Germinal center (tissue), 1 donor: ENCODE measurements at places on chromosomes 7 and 10.

GRCh38 chr7:133434246-133434865, 181.5 kb downstream of the EXOC4 start:
- no peak for DNase-seq

- no peak for DNase-seq
Measured at GRCh38 chr10:89159316-89159715, 47.8 kb downstream of the CH25H start.

- DNase-seq, result no peak
Measured at GRCh38 chr7:27151341-27151930, 947 bp downstream of the HOXA3 start.

DNA sequence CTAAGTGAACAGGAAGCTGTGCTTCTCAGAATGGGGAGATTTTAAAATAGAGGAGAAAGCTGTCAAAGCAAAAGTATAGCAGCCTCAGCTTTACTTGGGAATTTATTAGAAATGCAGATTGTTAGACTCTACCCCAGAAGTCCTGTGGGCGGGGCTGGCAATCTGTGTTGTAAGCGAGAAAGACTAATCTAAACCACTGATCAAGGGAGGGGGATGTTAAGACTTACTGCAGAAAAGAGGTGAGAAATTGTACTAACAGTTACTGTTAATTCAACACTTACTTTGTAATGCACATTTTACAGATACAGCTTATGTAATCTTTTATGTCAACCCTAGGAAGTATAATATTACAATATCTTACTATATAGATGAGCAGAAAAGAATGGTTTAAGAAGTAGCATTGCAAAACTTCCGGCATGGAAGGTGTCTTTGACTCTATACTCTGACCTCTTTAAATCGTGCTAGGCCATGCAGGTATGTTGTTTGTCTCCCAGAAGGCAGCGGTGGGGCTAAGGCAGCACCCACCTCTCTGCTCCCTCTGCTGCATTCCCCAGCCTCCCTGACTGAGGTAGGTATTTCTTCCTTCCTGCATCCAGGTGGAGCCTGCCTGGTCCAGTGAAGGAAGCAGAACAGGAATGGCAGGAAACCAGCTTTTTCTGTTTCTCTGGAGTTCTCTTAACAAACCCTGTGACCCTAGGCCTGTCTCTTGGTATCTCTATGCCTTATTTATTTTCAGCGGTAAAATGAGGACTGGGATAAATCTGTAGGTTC, 462.2 kb downstream of the AUTS2 start:
- DNase-seq, result no peak

GRCh38 chr10:56135828-56136227, 225.2 kb downstream of the ZWINT start:
- DNase-seq, result no peak

DNA sequence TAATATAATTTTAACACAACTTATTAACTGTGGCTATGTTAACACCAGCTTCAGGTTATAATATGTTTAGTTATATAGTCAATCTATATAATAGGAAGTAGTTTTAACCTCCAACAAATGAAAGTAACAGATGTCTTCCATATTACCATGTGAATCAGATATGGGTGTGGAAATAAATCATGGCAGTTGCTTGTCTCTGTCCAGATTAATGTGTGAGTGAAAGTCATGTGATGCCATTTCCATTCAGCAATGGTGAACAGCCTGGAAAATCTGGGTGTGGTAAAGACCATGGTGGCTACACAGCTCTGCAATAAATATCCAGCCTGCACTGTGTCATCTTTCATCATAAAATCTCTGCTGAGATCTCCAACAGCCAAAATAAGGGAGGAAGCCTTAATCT, 27.8 kb downstream of the HEPACAM2 start:
- no peak for DNase-seq

DNA sequence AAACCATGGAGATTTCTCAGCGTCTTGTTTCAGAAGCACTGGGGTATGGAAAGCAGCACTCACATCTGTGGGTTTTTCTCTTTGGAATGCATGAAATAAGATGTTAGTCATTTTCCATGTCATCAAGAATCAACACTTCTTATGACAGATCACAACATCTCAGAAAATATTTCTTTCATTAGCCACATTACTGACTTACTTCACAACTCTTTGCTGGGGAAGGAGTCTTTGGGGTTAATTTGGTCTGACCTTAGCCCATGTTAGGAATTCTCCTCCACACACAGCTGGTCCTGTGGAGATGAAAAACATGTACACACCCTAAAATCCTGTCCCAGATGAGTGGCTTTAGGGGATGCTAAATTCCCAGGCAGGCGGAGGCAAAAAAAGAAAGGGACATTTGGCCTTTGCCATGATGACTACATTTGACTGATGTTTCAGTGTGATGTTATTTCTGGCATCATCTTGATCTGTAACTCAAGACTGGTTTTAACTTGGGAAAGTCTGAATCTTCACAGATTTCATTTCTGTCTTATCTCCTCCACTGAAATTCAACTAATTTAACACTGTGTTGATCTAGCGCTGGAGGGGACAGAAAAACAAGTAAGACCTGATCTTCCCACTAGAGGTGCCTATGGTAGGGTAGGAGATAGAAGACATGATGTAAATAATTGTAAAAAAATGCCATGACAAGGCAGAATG, 363.2 kb downstream of the PRPF18 start:
- no peak for DNase-seq

- no peak for DNase-seq
Measured at GRCh38 chr7:111029574-111030251, 61.2 kb upstream of the LRRN3 start.

DNA sequence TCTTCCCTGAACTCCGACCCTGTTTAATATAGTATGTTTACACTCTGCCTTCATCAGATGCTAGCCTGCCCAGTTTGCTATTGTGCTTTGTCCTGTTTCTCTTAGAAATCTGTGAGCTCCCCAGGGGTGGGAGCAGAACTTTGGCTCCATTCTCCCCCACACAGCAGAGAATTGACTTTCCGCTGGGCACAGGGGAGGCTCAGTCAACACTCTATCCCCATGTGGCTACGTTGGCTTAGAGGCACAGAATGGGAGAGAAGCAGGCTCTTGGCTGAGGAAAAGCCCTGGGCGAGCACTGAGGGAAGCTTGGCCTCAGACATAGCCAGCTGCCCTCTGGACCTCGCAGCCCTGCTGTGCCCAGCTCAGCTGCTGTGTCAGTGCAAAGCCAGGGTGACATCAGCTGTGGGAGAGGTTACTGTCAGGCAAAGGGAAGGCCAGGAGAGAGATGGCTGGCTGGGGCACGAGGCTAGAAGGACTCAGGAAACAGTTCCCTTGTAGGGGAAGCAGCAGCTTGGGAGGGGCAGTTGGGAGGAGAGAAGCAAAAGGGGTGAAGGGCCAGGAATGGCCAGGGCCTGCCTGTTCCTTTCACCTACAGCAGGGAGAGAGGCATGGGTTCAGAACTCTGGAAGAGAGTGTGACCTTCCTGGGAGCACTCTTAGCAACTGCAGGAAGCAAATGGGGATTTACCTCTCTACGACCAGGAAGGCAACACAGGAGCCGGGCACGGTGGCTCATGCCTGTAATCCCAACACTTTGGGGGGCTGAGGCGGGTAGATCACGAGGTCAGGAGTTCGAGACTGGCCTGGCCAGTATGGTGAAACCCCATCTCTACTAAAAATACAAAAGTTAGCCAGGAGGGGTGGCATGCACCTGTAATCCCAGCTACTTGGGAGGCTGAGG, 5.8 kb upstream of the SCD start:
- DNase-seq, result no peak

DNA sequence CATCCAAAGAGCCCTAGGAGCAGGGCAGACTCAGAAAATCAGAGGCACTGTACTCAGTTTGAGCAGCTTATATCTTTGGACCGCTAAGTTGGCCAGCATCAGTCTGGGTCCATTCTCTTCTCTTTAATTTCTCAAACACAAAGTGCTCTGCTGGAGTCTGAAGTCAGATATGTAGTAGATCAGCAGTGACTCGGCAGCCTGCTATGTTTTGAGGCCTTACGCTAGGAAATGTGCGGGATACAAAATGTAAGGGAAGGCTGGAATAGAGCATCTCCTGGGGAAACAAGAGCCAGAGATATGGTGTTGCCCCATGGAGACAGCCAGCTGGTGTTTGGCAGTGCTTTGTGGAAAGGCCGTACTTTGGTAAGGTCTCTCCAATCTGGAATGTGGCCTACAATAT, 60.6 kb upstream of the VKORC1L1 start:
- DNase-seq, result no peak

DNA sequence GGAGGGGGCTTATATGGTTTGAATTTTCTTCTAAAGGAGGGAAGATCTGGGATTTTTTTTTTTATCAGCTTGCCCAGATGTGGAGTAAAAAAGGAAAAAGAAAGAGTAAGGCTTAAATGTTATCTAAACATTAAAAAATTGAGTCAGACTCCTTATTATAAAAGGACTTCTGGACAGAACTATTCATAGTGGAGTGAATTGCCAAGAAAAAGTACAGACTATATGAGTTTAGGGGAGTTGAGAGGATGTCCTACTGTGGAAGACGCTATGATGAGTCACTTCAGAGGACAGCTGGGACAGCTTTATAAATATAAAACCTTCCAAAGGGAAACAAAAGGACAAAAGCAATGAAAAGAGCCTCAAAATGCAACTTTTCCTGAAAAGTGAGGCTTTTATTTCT, 73.0 kb downstream of the TFPI2 start:
- DNase-seq, result no peak

- DNase-seq, result no peak
Measured at GRCh38 chr10:43808136-43808535, 159.5 kb upstream of the ZNF32 start.

DNA sequence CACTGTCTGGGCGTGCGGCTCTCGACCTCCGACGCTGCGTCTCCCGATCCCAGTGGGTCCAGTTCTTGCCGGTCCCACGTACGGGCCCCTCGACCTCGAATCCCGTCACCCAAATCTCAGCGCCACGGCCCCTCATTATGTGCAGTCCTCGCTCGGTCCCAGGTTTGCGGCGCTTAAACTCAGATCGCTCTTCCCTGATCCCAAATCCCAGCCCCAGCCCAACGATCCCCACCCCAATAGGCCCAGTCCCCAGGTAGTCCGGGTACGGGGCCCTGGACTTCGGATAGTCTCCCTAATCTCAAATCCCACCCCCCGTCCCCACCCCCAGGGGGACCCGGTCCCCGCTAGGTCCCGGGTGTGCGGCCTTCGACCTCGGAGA, 666 bp downstream of the HNRNPF start:
- DNase-seq, result no peak

DNA sequence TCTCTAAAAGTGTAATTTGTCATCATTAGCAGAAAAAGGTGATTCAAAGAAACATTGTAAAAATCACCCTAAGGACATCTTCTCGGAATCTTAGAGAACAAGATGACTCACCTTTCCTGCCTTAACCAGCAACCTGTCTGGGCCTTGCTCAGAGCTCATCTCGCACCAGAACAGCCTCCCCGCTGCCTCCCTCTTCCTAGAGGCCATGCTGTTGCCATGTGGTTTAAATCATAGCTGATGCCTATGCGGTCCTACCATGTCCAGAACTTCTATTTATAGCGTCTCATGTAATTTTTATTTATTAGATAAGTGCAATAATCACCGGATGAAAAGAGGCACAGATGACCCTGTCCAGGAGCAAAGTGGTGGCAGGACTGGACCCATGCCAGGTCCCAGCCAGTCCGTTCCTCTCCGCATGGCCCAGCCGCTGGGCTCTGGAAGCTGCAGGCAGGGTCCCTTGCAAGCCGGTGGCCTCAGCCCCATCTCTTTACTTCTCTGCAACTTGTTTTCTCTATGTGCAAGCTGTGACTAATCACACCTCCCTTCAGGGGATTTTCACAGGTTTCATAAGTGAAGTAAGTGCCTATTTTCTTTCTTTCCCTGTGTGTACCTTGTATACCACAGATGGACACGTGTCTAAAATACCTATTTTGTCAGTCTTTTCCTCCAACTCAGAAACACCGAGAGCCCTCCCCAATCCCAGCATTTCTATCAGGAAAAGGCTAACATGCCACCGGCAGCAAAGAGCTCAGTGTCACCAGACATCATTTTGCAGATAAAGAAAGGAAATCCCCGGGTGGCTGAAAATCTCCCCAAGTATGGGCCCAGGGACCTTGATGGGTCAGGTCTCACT, 27.1 kb downstream of the KLF6 start:
- DNase-seq, result no peak

DNA sequence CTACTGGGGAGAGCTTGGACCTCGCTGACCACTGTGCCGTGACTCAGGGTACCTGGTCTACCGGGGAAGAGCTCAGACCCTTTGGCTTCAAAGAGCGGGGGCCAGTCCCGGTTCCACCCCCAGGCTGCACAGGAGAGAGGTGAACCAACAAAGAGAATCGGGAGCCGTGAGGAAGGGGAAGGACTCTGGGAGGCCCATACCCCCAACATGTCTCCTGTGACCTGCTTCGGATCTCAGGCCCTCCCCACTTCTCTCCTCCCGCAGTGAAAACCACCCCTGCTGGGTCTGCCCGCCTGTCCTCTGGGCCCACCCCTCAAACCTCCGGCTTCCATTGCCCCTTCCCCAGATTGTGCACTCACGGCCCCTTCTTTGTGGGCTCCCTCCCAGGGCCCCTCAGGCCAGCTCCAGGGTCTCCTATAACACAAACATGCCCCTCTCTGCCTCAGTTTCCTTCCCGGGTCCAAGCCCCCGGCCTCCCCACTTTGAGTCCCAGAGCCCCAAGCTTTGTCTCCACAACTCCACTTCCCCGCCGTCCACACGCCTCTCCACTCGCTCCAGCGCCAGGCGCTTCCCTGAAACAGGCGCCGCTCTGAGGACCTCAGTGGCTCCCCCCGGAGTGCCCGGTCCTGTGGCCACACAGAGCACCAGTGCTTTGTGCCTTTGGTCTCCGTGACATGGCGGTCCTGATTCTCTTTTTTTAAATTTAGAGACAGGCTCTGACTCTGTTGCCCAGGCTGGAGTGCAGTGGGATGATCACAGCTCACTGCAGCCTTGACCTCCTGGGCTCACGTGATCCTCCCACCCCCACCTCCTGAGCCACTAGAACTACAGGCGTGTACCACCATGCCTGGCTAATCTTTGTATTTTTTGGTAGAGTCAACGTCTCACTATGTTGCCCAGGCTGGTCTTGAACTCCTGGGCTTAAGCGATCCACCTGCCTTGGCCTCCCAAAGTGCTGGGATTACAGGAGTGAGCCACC, 7.5 kb upstream of the INTS1 start:
- no peak for DNase-seq

DNA sequence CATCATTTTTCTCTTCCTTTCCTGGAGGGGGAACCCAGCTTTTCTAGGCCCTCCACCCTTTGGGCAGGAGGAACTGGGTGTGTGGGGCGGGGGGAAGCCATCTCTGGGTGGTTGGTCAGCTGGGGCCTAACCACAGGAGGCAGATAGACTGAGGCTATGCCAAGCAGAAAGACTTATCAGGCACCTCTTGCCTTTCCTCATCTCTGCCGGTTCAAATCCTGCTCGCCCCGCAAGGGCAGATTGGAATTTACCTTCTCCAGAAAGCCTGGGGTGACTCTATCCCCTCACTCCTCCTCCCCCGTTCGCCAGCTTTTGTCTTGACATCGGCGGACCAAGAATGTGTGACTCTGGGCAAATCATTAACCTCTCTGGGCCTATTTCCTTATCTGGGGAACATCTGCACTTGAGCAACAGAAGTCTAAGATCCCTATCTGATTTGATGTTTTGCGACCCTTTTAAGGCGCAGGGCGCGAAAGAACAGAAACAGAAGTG, 584 bp upstream of the GARS1 start:
- peak; percentile 42 for DNase-seq
